ENCODE measurements at places on chromosomes 7 and 10.

DNA sequence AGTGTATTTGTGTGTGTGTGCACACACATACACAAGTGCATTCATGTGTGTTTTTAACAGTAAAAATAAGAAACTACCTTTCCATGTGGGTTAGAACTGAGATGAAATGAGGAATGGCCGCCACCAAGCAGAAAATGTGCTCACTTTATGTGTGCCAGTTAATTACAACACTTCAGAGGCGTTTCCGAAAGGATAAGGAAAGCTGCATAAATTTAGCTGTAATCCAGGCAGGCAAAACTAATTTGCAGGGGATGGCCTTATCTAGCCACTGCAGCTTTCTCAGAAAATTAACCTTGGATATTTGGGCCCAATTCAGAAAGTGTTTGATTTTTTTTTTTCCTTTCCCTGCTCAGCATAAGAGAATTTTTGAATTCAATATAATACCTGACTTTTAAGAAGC lies 328.8 kb upstream of the PHF14 start:
- no peak for DNase-seq

GRCh38 chr7:41584746-41585145 lies 118.1 kb downstream of the INHBA start:
- no peak for DNase-seq

GRCh38 chr7:156067156-156067555 lies 254.9 kb upstream of the SHH start:
- no peak for DNase-seq

DNA sequence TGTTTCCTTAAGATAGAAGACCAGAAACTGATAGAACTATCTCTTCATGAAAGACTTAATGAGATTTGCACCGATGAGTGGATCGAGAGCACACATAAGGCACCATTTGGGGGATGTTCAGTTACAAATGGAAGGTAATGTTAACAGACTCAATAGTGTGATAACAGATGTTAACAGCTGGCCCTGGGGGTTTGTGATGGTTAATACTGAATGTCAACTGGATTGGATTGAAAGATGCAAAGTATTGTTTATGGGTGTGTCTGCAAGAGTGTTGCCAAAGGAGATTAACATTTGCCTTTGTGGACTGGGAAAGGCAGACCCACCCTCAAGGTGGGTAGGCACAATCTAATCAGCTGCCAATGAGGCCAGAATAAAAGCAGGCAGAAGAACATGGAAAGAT lies 130.5 kb upstream of the DGKB start:
- DNase-seq, result no peak

DNA sequence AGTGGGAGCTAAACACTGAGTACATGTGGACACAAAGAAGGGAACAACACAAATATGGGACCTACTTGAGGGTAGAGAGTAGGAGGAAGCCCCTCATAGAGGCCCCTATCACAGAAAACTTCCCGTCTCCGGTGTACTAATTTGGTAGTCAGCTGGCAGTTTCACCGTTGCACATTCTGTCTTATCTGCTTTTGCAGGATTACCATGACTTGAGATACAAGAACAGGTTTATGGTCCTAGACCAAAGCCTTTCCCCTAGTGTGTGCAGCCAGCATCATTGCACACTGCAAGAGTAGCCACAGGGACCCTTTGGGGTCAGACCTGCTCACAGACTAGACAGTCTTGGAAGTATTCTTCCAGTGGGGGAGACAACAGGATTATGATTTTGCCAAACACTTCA lies 5.9 kb upstream of the IFIT1B start:
- no peak for DNase-seq

GRCh38 chr7:28290496-28290895 lies 109.9 kb upstream of the JAZF1 start:
- DNase-seq, result no peak
